ENCODE measurements at places on chromosomes 6 and 20.

GRCh38 chr20:53294804-53295203 is 298.8 kb downstream of the ZNF217 start:
- DNase-seq: no peak

GRCh38 chr20:7703996-7704395 is 236.3 kb downstream of the HAO1 start:
- no peak for DNase-seq

GRCh38 chr20:35306931-35307517 is 14.8 kb upstream of the FAM83C start:
- DNase-seq: peak; percentile 81

DNA sequence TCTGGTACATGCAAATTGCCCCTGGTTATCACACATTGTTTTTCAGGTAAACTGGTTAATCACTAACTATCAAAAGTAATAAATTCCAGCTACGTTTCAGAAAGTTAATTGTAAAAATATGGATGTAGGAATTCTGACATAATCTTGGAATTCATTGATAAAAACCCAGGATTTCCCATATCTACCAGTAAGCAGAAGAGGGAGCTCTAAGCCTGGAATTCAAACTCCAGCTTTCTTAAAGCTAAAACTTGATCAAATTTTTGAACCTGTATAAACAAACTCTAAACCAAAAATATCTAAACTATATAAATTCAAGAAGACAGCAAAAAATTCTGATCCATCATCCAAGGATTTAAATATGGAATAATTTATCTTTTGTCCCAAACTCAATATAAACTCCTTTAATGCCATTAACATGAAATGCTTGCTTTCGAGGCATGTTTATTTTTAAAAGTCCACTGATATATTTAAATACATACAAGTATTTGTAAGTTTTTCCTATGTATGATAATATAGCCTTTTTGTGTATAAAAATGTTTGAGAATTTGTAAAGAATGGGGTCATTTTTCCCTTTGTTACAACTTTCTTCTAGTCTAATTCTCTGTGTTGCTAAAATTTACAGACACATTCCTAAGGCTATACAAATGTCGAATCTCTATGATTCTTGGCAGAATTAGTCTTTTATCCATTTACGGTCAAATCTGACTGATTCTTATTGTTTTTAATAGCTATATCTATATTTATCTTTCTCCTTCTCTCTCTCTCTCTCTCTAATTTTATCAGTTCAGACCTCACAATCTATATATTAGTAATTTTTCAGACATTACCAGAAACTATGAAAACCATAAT is 91.4 kb upstream of the RNF217 start:
- DNase-seq: peak; percentile 30

DNA sequence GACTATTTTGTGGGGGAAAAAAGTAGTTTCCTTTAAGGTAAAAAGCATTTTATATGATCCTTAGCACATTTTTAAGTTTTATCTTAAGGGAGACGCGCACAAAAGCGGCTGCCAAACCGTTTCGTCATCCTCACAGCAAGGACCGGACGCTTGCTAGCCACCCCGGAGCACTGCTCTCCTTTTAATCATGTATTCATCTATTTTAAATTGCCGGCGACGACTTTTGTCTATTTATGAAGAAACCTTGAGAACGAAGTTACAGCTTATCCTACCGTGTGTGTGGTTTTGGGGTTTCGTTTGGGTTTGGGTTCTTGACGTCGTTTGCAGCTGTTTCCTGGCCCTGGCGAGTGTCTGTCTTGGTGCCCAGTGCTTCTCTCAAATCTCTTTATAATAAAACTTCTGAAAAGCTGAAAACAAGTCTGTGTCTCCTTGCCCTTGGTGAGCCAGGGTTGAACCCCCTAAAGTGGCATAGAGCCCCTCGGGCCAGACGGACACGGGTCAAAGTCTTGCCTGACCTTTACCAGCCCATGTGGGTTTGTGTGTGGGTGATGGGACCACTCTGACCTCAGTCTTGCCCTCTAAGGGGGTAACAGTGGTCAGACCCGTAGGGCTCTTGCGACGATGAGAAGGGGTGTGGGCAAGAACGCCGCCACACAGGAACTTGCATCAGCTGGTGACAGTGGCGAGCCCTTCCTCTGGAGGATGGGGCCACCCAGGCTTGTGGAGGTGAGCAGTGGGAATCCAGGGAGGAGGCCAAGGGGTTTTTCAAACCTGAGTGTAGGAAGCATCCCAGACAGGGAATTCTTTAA is 117.6 kb downstream of the JPH2 start:
- no peak for DNase-seq

GRCh38 chr6:115882174-115882573 is 178.5 kb downstream of the FRK start:
- no peak for DNase-seq

DNA sequence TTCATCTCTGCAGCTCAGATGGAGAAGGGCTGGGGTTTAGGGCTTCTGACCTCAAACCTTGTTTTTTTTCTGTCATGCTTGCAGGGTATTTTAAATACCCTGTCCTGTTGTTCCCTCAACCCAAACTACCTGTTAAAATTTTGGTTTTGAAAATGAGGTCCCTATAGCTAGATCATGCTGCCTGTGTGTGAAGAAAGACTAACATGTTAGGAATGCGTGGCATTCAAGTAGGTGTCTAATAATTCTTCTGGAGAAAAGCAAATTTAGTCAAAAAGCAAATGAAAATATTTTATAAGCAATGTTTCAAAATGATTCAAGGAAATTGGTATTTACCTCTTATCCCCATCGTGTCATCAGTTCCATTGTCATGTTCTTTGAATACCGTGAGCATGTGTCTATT is 77.2 kb upstream of the C20orf144 start:
- no peak for DNase-seq

DNA sequence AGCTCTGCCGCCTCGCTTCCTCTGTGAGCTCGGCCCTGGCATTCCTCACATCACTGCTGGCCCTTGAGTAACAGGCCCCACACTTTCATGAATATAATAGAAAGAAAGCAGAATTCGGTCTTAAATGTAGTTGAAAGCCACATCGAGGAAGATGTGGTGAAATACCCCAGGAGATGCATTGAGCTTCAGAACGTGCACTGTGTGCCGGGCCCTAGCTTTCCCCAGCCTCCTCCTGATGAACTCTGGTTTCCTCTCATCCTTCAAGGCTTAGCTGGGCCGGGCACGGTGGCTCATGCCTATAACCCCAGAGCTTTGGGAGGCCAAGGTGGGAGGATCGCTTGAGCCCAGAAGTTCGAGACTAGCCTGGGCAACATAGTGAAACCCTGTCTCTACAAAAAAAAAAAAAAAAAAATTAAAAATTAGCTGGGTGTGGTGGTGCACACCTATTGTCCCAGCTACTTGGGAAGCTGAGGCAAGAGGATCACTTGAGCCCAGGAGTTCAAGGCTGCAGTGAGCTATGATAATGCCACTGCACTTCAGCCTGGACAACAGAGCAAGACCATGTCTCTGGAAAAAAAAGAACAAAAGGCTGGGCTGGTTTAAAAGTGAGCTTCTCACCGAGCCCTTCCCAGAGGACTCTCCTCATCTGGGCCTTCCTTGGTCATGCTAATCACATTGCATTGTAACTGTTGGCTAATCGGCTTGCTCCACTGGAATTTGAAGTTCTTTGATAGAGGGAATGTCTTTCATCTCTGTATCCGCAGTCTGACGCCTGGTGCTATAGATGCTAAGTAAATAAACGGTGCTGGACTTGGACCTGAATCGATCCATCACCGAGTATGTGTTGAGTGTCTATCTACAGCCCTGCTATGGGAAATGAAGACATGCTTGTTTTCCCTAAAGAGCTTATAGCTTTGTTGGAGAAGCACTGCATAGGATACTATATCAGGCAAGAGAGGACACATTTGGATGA is 43.8 kb upstream of the FOXQ1 start:
- DNase-seq: no peak

- DNase-seq: peak; percentile 36
Observed at GRCh38 chr6:35047265-35048011, 93.7 kb downstream of the TCP11 start.

GRCh38 chr20:6863355-6863754 is 95.9 kb downstream of the BMP2 start:
- no peak for DNase-seq

DNA sequence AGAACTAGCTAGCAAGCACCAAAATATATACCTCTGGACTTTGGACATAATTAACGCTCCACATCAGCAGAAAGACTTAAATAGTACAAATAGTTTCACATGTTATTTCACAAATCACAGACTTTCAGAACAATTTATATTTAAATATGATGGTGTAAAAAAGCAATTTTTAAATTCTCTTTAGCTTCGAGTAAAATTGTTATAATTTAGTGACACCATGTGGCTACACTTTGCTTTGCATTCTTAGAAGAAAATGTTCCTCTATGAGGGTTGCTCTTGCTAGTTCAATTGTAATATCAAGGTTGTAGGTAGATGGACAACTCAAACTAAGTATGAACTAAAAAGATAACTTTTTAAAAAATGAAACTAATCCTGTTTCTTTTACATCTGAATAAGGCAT is 69.0 kb downstream of the BTBD9 start:
- DNase-seq: no peak

DNA sequence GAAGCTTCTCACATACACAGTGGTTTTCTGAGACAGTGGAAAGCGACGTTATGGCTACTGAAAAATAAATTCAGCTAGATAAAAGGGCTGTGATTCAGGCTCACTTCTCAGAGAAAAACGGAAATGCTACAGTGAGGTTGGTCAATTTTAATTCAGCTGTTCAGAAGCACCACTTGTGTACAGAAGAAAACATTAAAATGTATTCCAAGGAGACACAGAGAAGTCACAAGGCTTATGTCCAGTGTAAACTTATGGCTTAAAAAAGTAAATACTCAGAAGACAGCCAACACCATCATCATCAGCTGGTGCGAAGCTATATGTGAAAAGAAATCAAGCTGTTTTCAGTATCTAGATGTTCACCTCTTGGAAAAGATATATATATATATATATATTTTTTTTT is 68.6 kb downstream of the ABHD12 start:
- DNase-seq: no peak

- DNase-seq: peak; percentile 68
Observed at GRCh38 chr6:137776786-137777686, 90.0 kb upstream of the TNFAIP3 start.

DNA sequence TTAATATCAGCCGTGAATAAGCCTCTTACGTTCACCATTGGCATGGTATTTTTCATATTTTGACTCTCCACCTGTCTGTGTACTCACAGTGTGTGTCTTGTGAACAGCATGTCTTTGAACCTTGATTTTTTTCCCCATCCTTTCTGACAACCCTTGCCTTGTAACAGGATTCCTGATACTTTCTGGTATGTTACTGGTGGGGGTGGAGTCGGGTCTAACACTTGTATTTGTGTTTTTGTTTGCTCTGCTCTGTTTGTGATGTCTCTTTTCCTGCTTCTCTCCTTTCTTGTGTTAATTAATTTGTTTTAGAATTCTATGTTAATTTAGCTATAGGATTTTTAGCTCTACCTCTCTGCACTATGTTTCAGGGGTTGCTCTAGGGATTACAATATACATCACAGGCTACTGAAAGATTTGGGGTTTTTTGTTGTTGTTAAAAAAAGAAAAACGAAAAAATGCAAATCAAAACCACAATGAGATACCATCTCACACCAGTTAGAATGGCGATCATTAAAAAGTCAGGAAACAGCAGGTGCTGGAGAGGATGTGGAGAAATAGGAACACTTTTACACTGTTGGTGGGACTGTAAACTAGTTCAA is 245.1 kb downstream of the CDH4 start:
- DNase-seq: no peak

GRCh38 chr20:2335096-2335870 is 39.5 kb downstream of the TGM3 start:
- DNase-seq: no peak

GRCh38 chr6:6688283-6688682 is 99.8 kb downstream of the LY86 start:
- DNase-seq: no peak

DNA sequence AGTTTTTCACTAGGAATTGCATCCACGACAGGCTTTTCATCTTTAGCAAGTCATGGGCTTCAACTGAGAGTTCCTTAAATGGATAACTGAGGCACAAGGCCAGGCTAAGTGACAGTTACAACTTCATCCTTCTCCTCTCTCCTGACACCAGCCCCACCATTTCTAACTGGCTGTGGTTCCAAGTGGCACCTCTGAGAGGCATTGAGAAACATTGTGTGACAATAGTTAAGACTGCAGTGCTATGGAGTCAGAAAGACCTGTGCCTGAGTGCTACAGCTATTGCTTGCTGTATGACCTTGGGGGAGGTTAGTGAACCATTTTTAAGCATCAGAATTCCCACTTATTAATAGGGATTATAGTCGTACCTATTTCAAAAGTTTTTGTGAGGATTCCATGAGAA is 26.2 kb upstream of the MLIP start:
- no peak for DNase-seq
